ENCODE measurements at places on chromosomes 11 and 22. TPM values are rescaled to one million over a fixed set of nuclear protein-coding genes. Genes with fewer than 3 reads are reported as not detected.

LAYN gene
- total RNA-seq, result 15.0 TPM

LRRC51 gene
- total RNA-seq, result 6.9 TPM

NAALAD2 gene
- 2.0 TPM for total RNA-seq

TBC1D10A gene
- 20.5 TPM for total RNA-seq

GRCh38 chr11:80925321-80925720 lies 1484.5 kb upstream of the TENM4 start:
- no peak for DNase-seq

DNA sequence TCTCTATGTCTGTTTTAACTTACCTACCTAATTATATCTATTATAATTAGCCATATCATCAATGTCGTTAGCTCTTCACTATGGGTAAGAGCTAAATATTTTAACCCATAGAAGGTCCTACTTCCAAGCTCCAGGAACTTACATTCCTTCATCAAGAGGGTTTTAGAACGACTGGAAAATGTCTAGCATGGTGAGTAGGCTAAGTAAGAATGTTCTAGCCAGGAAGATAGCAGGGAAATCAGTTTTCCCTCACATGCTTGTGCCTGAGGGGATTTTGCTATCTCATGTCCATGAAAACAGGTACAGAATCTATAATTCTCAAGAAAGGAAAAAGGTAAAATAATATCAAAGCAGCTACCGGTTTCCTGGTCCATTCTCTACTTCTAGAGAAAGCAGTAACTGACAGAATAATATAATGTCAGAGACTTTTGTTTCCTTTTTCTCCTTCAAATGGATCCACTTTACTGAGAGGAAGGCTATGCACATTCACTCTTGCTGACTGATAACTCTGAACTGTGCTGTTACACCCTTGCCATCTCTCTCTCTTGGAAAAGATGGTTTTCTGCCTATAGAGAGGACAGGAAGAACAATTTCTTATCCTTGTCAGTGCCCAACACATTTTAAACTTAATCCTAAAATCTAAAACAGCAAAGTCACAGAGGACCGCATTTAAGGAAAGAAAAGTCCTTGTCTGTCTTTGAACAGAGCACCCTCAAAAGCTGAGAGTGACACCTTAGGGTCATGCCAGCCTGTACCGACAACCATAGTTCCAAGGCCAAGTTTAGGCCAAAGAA lies 67.0 kb downstream of the MAML2 start:
- no peak for DNase-seq

DNA sequence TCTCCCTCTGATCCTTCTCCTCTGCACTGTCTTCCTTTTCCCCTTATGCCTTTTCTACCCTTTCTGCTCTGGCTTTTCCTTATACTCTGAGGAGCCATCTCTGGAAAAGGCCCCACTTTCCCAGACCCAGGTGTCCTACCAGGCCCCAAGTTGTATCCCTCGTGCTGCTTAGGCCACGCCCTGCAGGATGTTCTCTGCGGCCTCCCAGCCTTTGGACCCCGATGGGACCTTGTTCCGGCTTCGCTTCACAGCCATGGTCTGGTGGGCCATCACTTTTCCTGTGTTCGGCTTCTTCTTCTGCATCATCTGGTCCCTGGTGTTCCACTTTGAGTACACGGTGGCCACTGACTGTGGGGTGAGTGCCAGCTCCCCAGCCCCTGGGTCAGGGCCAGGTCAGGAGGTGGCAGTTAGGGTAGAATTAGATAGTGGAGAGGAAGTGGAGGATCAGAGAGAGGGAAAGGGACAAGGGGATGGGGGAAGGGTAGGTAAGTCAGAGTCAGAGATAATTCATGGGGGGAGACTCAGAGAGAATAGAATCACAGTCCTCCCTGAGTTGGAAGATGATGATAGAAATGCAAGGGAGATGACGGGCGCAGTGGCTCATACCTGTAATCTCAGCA lies 8.9 kb downstream of the PGAP2 start:
- DNase-seq, result no peak

DNA sequence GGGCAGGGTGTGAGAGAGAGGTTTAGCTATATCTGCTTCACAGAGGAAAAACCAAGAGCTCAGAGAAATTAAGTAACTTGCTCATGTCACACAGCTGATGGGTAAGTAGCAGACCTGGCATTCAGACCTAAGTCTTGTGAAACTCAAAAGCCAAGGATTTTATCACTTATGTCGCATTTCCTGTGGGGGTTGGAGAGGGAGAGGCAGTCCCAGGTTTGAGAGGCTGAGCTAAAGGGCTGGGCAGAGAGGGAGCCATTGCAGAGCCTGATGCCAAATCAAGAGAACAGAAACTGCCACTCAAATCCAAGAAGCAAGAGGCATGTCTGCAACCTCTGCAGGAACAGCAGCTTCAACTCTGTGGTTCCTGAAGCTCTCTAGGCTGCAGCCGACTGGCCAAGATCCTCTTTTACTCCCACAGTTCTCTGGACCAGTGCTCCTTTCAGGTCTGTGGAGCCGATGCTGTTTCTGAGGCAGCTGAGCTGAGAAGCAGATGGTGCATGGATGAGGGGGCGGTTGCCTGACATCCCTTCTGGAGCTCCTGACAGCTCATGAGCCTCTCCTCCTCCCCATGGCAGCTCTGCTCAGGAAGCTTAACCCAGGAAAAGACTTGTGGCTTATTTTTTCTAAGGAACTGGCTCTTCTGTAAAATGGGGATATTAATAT lies 47.6 kb upstream of the NAV2 start:
- DNase-seq, result no peak

DNA sequence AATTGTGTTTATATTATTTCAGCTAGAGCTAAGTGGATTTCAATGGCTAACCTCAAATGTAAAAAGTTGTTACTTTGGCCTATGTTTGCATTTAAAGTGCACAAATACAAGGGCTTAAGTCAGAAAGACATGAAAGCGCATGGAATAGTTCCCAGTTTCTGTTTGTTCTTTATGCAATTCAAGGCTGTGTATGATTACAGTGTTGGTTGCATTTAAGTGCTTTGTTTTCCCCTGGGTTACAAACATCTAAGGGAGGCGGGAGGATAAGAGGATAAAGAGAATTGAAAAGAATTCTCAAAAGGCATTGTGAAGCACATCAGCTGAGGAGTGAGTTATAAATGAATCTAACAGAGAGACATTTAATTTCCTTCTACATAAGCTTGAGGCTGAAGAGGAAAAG lies 453.4 kb downstream of the NTM start:
- DNase-seq, result no peak

DNA sequence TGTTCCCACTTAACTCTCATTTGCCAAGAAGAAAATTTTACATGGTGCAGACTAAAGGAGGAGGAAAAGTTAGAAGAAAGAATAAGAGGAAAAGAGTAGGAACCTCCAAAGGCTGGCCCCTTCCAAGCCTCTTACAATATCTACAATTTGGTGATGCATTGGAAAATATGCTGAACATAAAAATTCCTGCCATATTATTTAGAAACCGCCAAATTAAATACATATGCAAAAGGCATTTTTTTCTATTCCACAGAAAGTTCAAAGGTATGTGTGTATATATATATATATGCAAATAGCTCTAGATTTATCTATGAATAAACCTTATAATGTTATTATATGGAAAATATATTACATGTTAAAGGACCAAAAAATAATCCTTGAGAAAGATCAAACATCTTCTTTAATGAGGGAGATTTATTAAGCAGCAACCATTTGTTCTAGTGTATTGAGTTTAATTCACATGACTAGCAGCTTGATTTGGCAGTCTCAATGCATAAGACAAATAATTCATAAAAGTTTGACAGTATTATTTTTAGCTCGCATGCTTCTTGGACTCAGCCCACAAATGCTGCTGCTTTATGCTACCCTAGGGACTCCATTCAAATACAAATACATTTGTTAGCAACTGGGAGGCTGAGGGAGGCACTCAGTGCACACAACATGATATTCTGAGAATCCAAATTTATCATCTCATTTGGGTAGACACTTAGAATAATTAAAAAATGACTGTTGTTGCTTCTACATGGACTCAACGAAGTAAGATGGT lies 184.9 kb downstream of the SBF2 start:
- DNase-seq, result no peak

GRCh38 chr11:63572026-63572688 lies 9.0 kb upstream of the PLAAT2 start:
- no peak for DNase-seq

DNA sequence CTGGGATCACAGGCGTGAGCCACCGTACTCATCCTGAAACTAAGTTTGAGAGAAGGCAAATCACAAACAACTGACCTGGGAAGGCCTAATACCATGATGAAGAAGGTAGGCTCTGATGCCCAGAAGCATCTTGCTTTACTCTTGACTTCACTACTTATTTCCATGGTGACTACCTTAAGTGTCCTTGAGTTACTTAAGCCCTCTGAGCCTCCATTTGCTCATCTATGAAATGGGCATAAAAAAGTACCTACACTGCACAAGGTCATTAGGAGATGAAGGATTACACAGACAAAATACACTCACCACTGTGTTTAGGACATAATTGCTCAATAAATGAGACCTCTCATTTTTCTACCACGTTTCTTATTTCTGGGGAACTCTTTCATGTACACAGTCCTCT lies 27.9 kb downstream of the EIF4ENIF1 start:
- no peak for DNase-seq

GRCh38 chr22:25448435-25449051 lies 115.9 kb upstream of the GRK3 start:
- DNase-seq, result no peak

DNA sequence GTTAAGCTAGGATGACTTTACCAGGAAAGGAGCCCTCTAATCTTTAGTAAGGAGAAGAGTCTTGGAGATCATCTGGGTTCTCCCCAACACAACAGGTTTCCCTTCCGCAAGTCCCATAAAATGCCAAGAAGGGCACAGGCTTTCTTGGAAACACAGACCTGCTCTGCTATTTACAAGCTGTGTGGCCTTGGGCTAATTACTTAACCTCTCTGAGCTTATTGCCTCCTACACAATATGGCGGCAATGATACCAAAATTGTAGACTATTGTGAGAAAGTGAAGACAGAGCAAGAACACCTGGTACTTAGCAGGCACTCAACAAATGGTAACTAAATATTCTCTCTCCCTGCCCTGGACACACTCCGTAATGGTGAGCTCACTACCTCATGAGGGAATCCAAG lies 49.1 kb downstream of the DSCAML1 start:
- DNase-seq, result no peak

DNA sequence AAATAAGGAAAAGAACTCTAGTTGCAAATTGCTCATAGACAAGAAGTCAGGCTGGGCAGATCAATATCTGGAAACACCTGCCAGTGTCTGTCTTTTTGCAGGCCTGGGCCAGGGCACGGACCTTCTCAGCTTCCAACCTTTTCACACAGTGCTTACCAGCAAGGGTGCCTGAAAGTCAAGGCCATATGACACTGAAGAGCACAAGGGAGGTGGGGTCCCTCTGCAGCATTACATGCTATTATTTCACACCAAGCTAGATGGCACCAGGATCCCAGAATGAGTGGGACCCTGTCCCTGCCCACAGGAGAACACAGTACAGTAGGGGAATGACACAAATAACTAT lies 5.9 kb upstream of the PEX26 start:
- DNase-seq, result peak; percentile 34
